Cortex of kidney (tissue), 1 donor: ENCODE measurements at places on chromosomes 7 and 10.

DNA sequence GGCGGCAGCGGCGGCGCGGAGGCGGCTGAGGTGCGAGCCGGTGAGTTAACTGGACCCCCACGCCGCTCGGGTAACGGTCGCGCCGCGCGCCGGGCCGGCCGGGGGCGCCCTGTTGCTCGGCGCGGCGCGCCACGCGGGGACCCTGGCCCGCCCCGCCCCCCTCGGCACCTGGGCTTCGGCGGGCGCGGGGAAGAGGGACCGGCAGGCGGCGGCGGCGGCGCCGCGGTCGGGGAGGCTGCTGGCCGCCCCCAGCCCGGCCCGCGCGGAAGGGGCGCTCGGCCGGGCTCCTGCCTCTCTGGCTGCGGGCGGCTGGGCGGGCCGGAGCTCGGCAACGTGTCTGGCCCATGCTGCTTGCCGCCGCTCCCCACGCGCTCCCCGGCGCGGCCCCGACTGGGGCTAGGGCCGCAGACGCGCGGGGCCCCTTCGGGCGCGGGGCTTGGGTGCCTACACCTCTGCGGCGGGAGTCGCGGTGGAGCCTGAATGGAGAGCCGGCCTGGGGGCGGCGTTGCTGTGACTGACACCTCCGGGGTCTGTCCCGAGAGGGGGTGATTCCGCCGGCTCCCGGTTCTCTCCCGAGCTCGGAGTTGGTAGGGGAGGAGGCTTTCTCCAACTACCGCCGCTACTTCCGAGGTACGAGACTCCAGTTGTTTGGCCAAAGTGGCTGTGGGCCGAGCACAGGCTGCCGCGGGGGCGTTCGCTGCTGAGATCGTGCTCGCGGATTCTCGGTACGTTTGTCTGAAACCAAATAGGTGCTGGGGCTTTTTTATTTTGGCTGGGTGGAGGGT is 494 bp downstream of the PALS2 start:
- DNase-seq, result no peak

DNA sequence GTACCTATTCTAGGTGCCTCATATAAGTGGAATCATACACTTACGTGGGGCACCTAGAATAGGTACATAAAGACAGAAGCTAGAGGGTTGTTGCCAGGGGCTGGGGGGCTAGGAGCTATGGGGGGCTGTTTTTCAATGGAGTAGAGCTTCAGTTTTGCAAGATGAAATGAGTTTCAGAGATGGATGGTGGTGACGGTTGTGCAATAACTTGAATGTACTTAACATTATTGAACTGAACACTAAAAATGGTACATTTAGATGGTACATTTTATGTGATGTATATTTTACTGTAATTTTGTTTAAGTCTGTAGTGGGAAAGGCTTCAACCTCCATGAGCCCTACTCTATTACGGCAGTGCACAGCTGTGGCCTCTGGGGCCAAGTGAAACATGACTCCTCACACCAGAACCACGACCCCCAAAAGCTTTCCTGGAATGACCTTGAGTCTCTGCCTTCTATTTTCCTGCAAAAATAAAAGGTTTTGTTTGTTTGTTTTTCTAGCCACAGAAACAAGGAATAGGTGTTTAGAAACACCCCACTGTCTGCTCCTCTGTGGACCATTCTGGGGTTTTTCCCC is 147.3 kb upstream of the PLXNA4 start:
- no peak for DNase-seq

DNA sequence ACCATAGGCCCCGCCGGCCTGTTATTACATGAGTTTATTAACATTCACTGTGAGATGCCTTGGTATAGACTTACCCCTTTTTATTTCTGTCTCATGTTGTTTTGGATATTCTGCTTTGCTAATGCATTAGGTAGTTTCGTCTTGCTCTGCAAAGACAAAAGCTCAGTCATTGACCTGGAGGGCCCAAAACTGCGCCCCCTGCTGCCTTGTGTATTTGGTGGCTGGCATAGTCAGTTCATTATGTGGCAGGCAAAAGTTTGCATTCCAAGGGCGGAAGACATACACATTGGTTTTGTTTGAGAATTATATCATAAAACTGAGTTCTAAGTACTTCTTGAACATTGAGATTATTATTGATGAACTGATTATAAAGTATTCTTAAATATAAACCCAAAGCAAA is 372.5 kb downstream of the SDK1 start:
- no peak for DNase-seq

DNA sequence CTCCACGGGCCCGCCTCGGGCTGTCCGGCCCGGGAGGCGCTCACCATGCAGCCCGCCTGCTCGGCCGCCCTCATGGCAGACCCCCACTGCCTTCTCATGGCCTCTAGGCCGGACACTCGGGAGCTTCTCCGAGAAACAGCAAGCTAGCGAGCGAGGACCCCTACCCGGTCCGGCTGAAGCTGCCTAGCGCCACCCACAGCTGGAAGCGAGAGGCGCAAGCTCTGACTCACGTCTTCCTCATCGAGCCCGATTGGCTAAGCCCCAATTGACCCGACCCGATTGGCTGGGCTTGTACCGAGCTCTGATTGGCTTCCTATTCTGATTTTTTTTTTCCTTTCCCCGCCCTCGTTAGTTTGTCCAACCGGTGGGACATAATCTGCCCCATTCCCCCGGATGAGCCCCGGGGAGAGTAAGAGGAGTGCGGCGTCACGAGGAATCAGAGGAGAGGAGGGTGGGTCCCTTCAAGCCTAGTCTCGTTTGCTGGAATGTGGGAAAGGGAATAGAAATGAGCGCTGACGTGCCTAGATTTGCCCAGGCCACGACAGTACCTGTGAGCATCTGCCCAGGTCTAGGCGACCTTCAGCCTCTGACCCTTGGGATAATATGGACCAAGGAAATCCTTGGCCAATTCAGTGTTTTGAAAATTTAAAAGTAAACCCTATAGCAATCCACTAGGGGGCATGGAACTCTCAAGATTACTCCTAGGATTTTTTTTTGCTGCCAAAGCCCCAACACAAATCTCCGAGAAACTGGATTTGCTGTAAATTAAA is at the start of gene TYSND1:
TYSND1 (minus strand) TSS at position 212 of the 770 bp plus-strand sequence; CDS start at position 98, 114 bp downstream.
- no peak for DNase-seq

DNA sequence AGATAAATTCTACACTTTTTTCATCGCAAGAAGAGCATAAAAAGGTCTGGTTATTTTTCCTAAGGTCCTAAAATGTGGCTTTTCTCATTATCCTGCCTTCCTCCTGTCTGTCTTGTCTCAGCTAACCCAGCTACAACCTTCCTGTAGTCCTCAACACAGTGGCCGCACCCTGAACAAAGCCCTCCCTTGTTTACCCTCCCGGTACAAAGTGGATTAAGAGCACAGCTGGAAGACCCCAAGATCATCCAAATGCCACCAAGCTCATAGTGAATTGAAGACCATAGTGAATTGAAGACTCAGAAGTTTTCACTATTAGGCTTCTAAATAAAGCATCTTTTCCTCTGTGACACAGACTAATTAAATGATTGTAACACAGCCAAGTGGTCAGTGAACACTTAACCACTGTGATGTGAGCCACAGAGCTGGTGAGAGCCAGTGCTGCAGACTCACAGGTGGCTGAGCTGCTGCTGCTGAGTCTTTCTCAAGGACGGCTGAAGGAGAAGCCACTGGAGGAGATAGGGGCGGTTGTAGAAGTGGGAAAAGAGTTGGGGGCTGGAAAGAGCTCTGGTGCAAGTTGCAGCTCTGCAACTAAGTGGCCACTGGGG is 123.6 kb downstream of the ATXN7L1 start:
- DNase-seq, result no peak

DNA sequence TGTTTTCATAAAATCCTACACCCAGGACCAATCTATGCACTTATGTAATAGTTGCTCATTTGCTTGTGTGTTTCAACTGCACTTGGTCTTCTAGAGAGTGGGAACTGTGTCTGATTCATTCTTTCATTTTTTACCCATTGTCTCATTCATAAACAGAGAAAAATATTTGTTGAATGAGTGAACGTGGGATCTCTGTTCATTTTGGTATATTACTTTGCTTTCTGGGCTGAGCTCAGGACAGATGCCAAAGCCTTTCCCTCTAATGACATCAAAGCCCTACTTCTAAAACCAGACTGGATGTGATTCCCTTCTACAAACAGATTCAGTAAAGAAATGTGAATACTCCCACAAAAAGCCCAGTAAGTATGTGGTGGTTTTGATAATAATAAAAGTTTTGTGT is 145.2 kb downstream of the ST7 start:
- DNase-seq, result no peak

GRCh38 chr7:70577078-70577477 is 554.9 kb upstream of the GALNT17 start:
- DNase-seq, result no peak

DNA sequence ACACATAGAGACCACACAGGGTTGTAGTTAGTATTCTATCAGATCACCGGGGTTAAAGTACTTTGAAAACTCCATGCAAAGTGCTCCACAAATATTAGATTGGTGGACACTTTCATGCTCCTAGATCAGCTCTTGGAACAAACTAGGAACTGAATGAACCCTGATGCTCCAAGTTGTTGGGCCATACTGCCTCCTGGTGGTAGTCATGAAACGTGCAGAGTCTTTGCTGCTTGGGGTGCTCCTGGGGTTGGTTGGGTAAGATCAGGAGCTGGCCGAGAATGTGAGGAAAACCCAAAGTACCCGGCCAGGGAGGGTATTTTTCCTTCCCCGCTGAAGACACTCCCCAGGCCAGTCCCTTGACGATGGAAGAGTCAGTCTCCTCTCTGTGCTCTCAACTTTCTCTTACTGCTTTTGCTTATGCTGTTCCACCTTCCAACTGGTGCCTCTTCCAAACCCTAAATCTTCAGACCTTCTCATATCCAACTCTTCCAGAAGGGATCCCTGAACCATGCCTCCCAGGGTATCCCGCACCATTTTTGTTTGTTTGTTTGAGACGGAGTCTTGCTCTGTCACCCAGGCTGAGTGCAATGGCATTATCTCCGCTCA is 918 bp upstream of the RPEL1 start:
- no peak for DNase-seq

GRCh38 chr7:100397315-100398081 is 24.2 kb downstream of the PILRA start:
- DNase-seq, result no peak

GRCh38 chr10:80090121-80090520 is 11.7 kb downstream of the TMEM254 start:
- no peak for DNase-seq

- DNase-seq, result no peak
These were observed 41.6 kb downstream of the HK1 start for GRCh38 chr10:69319841-69320316.

- no peak for DNase-seq
These were observed 566.0 kb upstream of the FOXK1 start for GRCh38 chr7:4115941-4116610.

DNA sequence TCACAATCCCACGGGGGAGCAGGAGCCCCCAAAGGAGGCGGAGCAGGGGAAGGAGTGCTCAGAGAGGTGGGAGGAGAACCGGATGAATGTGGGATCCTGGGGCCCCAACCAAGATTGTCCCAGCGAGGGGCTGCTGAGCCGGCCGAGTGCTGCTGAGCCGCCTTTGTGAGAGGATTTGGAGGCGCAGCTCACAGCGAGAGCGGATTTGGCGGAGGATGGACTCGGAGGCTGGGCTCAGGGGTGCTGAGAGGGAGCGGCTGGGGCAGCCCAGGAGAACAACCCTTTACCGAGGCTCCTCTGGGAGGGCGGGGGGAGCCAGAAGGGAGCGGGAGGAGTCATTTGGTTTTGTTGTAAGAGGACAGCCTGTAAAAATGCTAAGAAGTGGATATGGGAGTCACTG is 23.0 kb downstream of the GHRHR start:
- DNase-seq, result no peak

DNA sequence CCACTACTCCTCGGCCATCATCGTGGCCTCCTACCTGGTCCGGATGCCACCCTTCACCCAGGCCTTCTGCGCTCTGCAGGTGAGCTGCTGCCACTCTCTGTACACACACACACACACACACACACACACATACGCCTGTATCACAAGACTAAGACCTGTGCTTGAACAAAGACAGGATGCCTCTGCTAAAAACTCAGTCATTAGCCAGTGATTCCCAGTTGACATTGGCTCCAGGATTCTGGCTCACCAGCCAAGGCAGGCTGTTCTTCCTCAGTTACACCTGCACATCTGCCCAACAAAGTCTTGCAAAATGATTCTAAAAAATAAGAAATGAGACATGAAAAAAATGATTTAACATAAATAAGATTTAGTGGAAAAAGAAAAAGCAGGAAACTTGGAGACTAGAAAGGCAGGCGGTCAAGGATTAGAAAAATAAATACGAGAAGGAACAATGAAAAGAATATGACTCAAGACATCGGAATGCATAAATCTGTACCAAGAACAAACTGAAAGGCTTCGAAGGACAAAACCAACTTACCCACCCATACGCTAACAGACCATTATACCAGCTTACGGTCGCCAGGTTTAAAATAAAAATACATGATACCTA is 7.4 kb upstream of the LRRC18 start:
- DNase-seq, result no peak

- no peak for DNase-seq
These were observed 36.2 kb upstream of the SDK1 start for GRCh38 chr7:3264693-3265339.

GRCh38 chr10:59265141-59265540 is 88.7 kb downstream of the PHYHIPL start:
- no peak for DNase-seq

GRCh38 chr10:91682912-91683311 is 50.0 kb upstream of the PPP1R3C start:
- no peak for DNase-seq

DNA sequence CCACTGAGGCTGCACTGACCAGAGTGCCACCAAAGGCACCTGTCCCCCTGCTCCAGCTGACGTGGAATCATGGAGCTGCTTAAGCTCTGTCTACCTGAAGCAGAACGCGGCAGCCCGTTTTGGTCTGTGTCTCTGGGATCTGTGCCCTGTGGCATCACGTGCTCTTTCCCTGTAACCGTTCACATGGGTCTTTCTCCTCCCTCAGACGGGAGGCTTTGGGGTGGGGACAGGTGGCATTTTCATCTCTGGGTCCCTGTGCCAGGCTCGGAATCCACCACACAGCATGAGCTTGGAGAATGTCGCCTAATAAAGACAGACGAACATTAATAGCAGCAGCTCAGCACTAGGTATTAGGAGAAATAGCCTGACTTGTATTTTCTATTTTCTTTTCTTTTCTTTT is 1.6 kb upstream of the ADAP1 start:
- DNase-seq, result no peak

- no peak for DNase-seq
These were observed 64.1 kb downstream of the PIK3AP1 start for GRCh38 chr10:96656198-96656577.

DNA sequence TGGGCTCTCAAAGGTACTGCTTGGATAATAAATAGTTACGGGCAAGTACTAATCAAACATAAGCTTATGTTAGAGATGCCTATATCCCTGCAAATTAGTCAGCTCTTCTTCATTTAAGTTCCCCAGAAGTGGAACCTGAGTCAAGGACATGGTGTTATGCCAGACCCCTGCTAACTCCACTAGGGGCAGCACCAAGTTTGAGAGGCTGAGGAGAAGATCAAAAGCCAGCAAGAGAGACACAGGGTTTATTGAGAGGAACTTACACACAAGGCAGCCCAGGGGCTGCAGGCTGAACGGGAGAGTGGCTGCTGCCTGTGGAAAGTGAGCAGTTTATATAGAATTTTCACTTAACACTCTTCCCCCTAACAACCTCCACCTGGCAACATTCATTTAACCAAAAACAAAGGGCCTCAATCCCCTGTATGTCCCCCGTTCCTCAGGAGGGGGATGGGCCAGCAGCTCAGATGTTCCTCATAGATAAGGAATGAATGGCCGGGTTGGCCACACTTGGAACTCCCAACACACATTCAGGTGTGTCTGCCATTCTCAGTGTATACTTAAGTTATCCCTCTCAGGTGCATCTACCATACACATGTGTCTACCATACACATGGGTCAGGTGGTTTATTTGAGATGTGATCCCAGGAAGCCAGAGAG is 62.6 kb upstream of the GHITM start:
- no peak for DNase-seq
